Heart left ventricle (tissue), 16 donors: ENCODE measurements at places on chromosomes 2 and 18. TPM values are rescaled to one million over a fixed set of nuclear protein-coding genes. Genes with fewer than 3 reads are reported as not detected.

MC2R gene
- total RNA-seq: not detected

AFF3 gene
- total RNA-seq: 2.7 TPM

SERPINB10 gene
- not detected for total RNA-seq

DNA sequence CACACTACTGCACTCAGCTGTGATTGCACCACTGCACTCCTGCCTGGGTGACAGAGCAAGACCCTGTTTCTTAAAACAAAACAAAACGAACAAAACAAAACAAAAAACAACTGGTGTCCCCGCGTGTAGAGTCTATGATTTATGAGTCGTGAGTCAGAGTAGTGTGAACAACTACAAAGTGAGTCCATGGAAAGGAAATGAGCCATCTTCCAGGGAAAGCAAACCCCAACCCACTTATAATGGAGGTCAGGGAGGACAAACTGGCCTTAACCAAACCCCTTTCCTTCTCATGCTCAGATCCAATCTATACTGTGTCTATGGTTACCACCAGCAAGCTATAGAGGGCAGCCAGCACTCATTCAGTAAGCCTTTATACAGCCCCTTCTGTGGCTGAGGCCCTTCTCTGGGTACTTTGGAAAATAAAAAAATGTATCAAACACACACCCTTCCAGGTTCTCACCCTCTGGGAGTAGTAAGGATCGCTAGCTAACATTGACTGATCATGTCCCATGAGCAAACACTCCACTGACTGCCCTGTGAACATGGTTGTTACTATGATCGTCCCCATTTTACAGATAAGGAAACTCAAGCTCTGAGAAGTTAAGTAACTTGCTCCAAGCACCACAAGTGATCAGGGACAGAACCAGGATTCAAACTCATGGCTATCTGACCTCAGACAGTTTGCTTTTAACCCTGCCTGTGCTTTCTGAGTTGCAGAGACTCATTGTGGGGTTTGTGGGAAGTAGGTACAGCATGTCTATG, 24.7 kb upstream of the COLEC12 start:
- no peak for DNase-seq

DNA sequence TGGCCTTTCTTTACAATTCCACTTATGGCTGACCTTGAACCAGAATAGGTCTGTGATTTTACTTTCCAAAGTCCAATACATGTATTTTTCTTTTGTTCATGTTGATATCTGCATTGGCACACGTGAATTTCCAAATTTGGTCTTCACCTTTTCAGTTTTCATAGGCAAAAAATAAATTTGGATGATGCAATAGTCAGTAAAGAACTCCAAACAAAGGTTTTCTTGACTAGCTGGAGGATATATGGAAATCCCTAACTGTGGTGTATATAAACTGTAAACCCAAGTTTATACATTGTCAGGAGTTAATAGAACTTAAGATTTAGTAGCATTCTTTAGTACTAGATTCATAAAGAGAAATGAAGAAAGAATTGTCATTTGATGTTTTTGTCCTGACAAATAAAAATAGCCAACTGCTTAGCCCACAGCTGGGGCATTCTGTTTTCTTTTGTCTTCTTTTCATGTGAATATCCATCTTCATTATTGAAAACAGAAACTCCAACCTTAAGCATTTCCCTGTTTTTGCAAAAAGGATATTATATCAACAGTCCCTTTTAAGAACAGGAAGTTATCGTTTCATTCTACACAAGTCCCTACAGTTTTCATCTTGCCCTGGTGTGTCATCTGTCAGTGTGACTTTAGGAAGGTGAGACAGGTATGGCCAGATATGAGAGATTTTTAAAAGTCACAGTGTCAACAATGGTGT, 132.9 kb downstream of the BCL2 start:
- no peak for DNase-seq

DNA sequence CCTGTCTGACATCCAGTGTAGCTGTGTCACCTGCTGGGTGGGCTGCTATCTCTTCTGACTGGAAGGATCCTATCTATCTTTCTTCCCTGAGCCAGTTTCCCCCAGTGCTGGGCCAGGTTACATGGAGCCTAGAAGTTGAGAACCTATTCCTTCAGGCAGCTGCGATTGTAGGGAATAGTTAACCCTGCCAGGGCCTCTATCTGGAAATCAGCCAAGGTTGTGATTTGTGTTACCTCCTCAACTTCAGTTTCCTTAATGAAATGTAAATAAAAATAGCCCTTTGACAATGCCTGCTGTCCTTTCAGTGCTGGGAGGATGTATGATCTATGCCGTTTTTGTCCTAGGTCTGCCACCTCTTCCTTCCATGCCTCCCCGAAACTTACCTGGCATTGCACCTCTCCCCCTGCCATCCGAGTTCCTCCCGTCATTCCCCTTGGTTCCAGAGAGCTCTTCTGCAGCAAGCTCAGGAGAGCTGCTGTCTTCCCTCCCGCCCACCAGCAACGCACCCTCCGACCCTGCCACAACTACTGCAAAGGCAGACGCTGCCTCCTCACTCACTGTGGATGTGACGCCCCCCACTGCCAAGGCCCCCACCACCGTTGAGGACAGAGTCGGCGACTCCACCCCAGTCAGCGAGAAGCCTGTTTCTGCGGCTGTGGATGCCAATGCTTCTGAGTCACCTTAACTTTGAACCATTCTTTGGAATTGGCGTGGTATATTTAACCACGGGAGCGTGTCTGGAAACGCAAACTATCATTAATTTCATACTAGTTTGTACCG, 36.6 kb downstream of the GORASP2 start:
- DNase-seq: no peak
